ENCODE measurements at places on chromosomes 6 and 20. TPM values are rescaled to one million over a fixed set of nuclear protein-coding genes. Genes with fewer than 3 reads are reported as not detected.

SPTLC3 gene
- 14.1 TPM for total RNA-seq

PPT2 gene
- 318 TPM for total RNA-seq

ARMH2 gene
- total RNA-seq = not detected

ANKRD66 gene
- total RNA-seq = not detected

NDUFAF4 gene
- 26.9 TPM for total RNA-seq

CST2 gene
- not detected for total RNA-seq

STX11 gene
- 2.2 TPM for total RNA-seq

ATP9A gene
- total RNA-seq = 86.4 TPM

SYTL3 gene
- total RNA-seq = 3.2 TPM

GPR6 gene
- total RNA-seq = not detected

FOXF2 gene
- total RNA-seq = 18.0 TPM

SIGLEC1 gene
- total RNA-seq = 3.1 TPM

FILIP1 gene
- total RNA-seq = 16.8 TPM

CFAP61 gene
- 2.1 TPM for total RNA-seq

ITPR3 gene
- total RNA-seq = 9.6 TPM

OR2H2 gene
- total RNA-seq = not detected

CCN6 gene
- not detected for total RNA-seq

OPRM1 gene
- total RNA-seq = 1.4 TPM

ENPP4 gene
- total RNA-seq = 18.4 TPM

ID4 gene
- total RNA-seq = 56.0 TPM

VIP gene
- total RNA-seq = 0.77 TPM

MATN4 gene
- 11.4 TPM for total RNA-seq

TBXT gene
- not detected for total RNA-seq

MYMX gene
- total RNA-seq = not detected

SLC17A1 gene
- total RNA-seq = not detected

BHLHE23 gene
- total RNA-seq = 4.7 TPM

PRICKLE4 gene
- total RNA-seq = 4.1 TPM

MYBL2 gene
- total RNA-seq = 4.8 TPM

ATP6V1G2 gene
- 19.2 TPM for total RNA-seq

ZNF311 gene
- total RNA-seq = 2.9 TPM

CRYBG1 gene
- total RNA-seq = 5.7 TPM

UBE2C gene
- 15.3 TPM for total RNA-seq

FOXS1 gene
- total RNA-seq = 2.3 TPM
